ENCODE measurements at places on chromosomes 5 and 9. TPM values are rescaled to one million over a fixed set of nuclear protein-coding genes. Genes with fewer than 3 reads are reported as not detected.

DNA sequence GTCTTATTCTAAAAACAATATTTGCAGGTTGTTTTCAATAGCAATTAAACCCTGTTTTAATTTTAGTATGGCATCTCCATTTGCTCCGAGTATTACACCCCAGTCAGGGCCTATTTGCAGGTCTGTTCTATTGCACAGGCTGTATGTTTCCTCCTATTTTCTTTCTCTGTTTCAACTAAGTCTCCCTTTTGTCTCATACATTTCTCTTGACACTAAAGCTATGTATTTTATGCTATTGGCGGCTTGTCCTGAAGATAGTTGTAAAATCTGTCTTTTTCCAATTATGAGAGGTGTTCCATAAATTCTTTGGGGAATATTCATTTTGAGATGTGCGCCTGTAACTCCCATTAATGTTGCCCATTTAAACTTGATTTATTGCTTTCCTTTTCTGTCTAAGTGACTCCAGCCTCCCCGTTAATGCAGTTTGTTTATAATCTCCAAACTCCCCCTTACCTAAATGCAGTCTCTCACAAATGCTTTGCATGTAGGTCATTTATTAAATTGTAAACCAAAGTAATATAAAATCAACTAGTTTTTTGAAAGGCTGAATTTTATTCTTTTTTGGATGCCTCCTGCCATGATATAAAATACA is 262.4 kb downstream of the CDH12 start:
- DNase-seq: no peak

DNA sequence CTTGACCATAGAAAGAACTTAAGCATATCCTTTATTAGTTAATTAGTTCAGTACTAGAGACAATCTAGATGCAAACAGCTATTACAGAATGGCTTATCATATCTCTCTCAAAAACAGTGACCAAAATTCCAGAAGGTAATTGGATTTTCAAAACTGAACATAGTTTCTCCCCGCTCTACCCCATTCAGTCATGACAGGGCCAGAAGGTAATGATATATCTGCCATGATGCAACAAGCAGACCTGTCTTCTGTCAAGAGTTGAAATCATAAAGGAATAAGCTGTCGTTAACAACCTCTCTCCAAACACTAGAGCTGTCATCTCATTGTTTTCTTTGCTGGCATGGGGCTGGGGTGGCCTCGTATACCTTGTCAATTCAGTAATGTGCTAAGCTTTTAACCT is 200.5 kb upstream of the POU5F2 start:
- DNase-seq: no peak

DNA sequence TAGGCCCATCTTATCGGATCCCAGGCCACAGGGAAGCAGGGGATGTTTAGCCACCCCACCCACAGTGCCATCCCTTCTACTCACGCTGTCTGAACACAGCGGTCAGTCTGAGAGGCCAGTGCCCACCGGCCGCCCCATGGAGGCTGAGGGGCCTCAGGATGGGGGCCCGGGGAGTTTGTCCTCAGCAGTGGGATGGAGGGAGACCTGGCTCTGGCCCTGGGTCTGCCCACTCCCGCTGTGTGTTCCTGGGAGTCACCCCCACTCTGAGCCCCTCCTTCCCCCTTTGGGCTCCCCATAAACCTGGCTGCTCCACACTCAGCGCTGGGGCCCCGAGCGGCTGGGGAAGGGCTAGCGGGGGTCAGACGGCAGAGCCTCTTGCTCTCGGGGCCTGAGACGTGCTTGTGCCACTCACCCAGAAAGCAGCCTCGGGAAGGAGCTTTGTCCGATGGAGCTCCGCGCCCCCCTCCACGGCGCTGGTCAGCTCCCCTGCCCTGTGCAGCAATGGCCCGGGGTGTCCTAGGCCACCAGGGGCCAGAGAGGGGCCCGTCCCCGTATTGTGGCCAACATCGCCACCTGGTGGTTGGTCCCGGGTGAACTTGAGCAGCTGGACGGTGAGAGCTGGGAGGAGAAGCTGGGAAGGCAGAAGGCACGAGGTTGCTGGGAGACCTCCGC is 10.9 kb upstream of the LAMC3 start:
- DNase-seq: peak; percentile 80

- DNase-seq: peak; percentile 77
Measured at GRCh38 chr9:108053555-108054061, 564.0 kb upstream of the KLF4 start.

GRCh38 chr5:38446029-38446522 is 110.4 kb downstream of the LIFR start:
- no peak for DNase-seq

GRCh38 chr9:129383019-129383560 is 205.0 kb upstream of the IER5L start:
- DNase-seq: peak; percentile 87

GRCh38 chr9:17597977-17598376 is 19.1 kb downstream of the SH3GL2 start:
- no peak for DNase-seq

- no peak for DNase-seq
Measured at GRCh38 chr5:146993876-146994530, 115.4 kb upstream of the PPP2R2B start.

- DNase-seq: no peak
Measured at GRCh38 chr9:73284377-73284776, 132.7 kb downstream of the ANXA1 start.

DNA sequence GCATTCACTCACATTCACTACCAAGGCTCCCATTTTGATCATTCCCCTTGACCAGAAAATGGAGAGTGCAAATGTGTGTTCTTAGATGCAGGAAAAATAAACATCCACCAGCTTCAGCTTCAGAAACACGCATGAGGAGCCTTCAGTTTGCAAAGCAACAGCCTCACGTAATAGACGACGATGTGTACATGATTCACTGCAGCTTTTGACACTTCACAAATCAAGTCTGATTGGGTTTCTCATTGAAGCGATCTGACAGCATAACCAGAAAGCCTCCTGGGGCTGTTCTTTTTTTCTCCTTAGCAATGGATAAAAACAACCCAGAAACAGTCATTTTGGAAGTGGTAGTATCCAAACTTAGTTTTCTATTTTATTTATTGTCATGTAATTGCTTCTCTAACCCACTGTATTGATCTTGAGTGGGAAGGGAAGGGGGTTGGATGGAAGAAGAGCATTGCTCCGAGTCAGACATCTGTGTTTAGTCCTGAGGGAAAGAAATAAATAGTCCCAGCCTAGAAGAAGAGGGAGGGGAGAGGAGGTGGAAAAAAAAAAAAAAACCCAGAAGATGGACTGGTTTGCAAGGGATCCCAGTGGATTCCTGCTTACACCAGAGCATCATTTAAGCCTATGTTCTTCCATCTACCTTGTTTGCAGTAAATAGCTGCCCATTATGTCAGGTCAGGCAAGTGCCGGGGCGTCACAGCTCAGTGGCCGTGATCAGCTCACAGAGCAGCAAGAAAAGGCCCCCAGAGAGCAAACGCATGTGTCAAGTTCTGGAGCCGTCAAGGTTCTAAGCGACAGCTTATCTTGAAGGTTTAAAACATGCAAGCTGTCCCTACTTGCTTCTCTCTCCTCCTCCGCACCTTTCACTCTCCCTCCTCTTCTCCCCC is 190.2 kb upstream of the SNX2 start:
- DNase-seq: no peak

GRCh38 chr9:116951588-116952435 is 264.7 kb downstream of the TRIM32 start:
- DNase-seq: no peak

GRCh38 chr5:58998544-58998943 is 415.7 kb downstream of the RAB3C start:
- DNase-seq: no peak

Gene TMEM174
- total RNA-seq: not detected

Gene GABRB2
- 2.0 TPM for total RNA-seq

Gene TAF11L14
- total RNA-seq: not detected

Gene NPR3
- 2.8 TPM for total RNA-seq

Gene F2RL2
- total RNA-seq: 0.58 TPM
